Activated naive CD4-positive, alpha-beta T cell treated with anti-CD3 and anti-CD28 coated beads, Interleukin-2, amount 10 ng/mL, durations not matched to agents 7 days and 5 days (primary cell): ENCODE measurements at places on chromosomes 4 and X.

- no peak for DNase-seq
Observed at GRCh38 chr4:145909281-145909715, 29.3 kb downstream of the ZNF827 start.

- DNase-seq: no peak
Observed at GRCh38 chrX:30643313-30643821, 9.9 kb upstream of the GK start.

GRCh38 chr4:7781366-7781765, 158.3 kb downstream of the AFAP1 start:
- no peak for DNase-seq

GRCh38 chr4:157151711-157152110, 68.8 kb upstream of the GRIA2 start:
- no peak for DNase-seq

DNA sequence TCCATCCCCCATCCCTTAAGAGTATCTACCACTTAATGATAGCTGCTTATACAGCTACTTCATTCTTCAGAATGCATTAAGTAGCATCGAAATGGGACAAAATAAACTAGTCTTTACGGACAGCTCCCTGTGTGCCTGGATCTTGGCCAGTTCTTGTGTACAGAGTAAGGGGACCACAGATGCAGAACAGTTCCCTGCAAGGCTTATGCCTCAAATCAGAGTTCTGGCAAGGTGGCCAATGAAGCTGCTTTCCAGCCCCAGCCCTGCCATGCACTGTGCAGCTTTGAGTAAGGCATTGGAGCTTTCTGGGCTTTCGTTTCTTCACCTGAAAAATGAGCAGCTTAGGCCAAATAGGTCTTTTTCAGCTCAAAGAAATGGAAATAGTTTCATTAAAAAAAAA, 14.2 kb downstream of the CLNK start:
- no peak for DNase-seq

- DNase-seq: no peak
Observed at GRCh38 chr4:59054086-59054485, 1943.9 kb upstream of the IGFBP7 start.
